ENCODE measurements at places on chromosomes 7 and 10.

- DNase-seq = no peak
These were observed 4.8 kb downstream of the LRRC18 start for GRCh38 chr10:48934672-48935501.

GRCh38 chr10:29120216-29120615, 168.7 kb upstream of the LYZL1 start:
- DNase-seq = no peak

DNA sequence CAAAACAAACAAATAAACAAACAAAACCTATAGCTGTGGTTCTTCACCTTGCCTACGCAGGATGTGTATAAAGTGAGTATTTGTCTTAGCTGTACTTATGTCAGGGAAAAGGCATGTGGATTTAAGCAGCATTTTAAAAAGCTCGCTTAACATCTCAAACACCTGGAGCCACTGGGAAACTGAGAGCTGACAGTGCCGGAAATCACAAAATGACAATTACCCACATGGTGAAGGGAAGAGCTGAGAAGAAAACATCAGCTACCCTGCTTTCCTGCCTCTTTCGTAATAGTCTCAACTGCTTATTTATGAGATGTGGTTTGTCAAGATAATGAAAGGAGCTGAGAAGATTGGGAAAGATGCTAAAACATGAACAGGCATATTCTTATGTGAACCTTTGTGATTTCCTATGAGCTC, 31.1 kb upstream of the MSMB start:
- DNase-seq = peak; percentile 93

GRCh38 chr10:119659951-119660350, 8.8 kb downstream of the BAG3 start:
- DNase-seq = no peak

GRCh38 chr10:119542988-119543813, 682 bp upstream of the RGS10 start:
- DNase-seq = no peak

- DNase-seq = no peak
These were observed 19.1 kb downstream of the ACADSB start for GRCh38 chr10:123027861-123028260.

- no peak for DNase-seq
These were observed 20.9 kb downstream of the ANKIB1 start for GRCh38 chr7:92266415-92267241.

DNA sequence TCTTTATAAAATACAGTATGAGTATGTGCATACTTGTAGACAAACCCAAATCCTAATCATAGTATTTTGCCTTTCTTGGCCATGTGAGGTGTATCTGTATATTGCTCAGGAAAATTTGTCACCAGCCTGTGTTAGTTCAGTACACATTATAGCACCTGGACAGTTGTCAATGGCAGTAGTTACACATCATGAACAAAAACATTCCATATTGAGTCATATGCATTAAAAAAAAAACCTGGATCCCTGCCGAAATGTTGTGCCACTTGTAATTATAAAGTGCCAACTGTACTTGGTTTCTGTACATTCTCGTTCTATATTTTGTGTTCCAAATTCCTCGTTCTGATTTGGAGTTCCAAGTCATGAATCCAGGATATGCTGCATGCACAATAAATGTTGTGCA, 410.4 kb downstream of the INHBA start:
- DNase-seq = no peak

DNA sequence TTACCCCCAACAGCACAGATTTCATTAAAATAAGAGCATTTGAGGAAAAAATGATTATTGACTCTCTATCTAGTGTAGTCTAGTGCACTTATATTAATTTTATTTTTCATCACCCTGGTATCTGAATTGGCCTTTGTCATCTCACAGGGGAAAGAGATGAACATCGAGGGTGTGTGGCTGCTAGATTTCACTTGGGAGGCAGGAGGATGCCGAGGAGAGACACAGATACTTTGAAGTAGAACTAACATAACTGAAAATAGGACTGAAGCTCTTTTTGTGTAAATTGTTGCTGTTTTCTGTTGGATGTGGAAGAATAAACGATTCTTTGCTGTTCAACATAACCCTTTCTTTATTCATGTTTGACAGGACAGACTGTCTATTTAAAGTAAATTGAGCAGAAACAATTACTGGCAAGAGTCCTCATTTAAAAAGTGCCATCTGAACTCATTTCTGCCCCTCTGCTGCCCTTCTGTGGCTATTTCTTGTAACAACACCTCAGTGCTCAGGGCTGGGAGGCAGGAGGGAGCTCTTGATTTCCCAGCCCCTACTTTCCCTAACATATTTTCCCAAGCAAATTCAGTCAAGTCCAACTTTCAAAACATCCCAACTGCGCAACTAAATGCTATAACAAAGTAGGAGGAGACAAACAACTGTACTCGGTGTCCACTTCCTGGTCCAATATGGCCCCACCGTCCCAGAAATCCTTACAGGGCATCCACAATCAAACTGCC, 15.6 kb downstream of the LYZL1 start:
- DNase-seq = no peak

- no peak for DNase-seq
These were observed 125.7 kb upstream of the CHST15 start for GRCh38 chr10:124219062-124219461.

- DNase-seq = no peak
These were observed 58.6 kb upstream of the ANK3 start for GRCh38 chr10:60448246-60448645.

GRCh38 chr10:121435099-121435875, 163.0 kb downstream of the FGFR2 start:
- DNase-seq = no peak

- no peak for DNase-seq
These were observed 32.6 kb upstream of the ADCYAP1R1 start for GRCh38 chr7:31019509-31019908.

- no peak for DNase-seq
These were observed 15.8 kb upstream of the BNIP3 start for GRCh38 chr10:131997366-131998049.

GRCh38 chr7:16755397-16755796, 1.8 kb downstream of the TSPAN13 start:
- no peak for DNase-seq

GRCh38 chr10:96656198-96656577, 64.1 kb downstream of the PIK3AP1 start:
- DNase-seq = no peak

GRCh38 chr7:72504061-72504706, 92.0 kb upstream of the CALN1 start:
- no peak for DNase-seq

DNA sequence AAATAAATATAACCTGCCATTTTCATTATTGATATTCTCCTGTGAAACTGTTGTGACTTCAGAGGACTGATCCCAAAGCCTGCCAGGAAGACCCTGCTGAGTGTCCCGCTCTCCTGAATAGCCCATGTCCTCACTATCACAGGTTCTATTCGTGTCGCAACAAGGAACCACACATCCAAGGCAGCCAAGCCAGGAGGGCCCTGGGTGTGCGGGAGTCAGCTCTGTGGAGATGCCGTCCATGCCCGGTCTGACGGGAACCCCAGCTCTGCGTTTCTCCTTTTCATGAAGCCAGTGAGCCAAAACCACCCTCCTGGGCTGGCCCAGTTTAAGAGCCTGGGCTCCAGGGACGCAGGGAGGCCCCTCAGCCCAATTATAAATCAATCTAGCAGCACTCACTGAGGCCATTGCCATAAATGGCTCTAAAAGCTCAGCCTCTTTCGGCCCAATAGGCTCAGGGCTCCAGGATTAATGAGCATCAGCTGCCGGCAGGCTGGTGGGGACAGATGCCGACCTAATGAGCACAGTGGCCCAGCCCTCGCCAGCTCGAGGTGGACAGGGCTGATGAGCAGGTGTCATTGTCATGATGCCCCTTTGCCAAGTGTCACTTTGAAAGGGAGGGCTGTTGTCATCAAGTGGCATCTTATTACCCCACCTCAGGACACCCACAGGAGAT, 177.9 kb downstream of the PLXNA4 start:
- DNase-seq = no peak

GRCh38 chr10:114346176-114347031, 57.9 kb downstream of the AFAP1L2 start:
- no peak for DNase-seq

- DNase-seq = no peak
These were observed 27.7 kb downstream of the CDK6 start for GRCh38 chr7:92808635-92809034.

- no peak for DNase-seq
These were observed 115.3 kb downstream of the DGKI start for GRCh38 chr7:137731436-137731835.

- no peak for DNase-seq
These were observed 146.2 kb upstream of the NFE2L3 start for GRCh38 chr7:26005683-26006410.

GRCh38 chr7:127186686-127187085, 66.1 kb downstream of the GRM8 start:
- no peak for DNase-seq

DNA sequence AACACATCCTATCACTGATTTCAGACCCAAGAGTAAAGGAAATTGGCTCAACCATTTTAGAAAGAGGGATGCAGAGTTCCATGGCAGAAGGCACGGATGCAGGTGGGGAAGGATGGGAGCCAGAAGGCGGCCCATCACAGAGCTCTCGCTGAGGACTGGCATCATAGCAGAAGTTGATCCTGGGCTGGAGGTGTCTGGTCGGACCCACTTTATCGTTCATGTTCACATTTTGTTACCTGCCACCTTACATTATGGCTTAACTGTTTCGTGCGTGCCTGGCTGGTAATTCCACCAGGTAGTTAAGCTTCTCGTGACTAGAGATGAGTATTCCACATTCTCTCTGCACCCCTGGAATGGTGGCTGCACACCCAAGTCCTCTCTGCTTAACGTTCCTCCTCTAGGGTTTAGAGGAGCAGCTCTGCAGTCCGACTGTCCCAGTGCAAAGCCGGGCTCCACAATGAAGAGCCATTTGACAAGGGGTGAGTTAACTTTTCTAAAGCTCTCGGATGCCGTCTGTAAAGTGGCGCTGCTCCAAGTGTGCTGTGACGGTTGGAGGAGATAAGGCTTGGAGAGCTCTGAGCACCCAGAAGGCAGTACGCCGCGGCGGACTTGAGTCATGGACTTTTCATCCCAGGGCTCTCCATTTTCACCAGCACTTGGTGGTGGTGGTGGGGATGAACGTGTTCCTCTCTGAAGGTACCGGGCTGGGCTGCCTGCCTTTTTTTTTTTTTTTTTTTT, 157.1 kb upstream of the SHH start:
- DNase-seq = no peak

GRCh38 chr7:157405914-157406810, 69.4 kb downstream of the DNAJB6 start:
- no peak for DNase-seq

DNA sequence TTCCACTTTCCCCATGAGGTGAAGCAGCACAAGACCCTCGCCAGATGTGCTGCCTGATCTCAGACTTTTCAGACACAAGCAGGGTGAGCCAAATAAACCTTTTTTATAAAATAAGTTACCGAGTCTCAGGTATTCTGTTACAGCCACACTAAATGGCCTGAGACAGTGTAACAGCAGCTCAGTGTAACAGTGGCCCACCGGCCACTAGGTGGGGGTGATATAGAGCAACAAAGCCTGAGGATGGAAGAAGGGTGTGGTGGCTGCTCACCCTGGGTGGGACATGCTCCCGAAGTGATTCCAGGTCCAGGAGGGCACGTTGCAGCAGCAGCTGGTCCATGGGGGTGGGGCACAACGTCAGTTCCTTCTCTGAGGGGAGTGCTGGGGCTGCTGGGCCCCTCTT, 44.6 kb downstream of the BMS1 start:
- no peak for DNase-seq

DNA sequence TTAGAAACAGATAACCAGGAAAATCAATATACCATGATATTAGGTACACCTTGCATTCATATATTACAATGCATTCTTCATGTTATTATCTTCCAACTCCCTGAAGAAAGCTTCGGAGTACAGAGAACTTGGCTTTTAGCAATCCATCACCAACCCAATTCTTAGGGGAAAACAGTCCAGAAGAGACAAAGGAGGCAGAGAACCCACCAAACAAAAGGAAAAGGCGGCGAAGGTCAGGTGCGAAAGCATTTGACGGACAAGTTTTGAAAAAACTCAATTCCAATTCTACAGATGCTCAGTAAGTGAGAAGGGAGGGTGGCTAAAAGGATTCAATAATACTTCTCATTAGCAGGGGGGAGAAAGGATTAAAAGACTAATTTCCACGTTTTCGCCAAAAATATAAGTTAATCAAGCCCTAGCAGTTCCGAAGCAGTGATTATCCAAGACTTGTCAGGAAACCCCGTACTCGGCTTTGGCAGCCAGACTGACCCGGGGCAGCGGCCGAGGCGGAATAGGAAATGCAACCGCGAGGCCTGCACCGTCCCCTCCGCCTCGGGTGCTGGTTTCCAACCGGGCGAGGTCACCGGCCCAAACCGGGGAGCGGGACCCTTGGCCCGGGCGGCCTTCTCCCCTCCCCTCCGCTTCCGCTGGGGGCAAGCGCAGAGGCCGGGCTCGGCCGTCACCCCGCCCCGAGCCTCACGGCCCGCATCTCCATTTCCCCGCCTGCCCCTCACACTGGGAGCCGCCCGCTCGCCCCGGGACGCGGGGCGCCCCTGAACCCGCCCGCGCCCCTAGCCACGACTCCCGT, 747 bp downstream of the GDI2 start:
- no peak for DNase-seq

DNA sequence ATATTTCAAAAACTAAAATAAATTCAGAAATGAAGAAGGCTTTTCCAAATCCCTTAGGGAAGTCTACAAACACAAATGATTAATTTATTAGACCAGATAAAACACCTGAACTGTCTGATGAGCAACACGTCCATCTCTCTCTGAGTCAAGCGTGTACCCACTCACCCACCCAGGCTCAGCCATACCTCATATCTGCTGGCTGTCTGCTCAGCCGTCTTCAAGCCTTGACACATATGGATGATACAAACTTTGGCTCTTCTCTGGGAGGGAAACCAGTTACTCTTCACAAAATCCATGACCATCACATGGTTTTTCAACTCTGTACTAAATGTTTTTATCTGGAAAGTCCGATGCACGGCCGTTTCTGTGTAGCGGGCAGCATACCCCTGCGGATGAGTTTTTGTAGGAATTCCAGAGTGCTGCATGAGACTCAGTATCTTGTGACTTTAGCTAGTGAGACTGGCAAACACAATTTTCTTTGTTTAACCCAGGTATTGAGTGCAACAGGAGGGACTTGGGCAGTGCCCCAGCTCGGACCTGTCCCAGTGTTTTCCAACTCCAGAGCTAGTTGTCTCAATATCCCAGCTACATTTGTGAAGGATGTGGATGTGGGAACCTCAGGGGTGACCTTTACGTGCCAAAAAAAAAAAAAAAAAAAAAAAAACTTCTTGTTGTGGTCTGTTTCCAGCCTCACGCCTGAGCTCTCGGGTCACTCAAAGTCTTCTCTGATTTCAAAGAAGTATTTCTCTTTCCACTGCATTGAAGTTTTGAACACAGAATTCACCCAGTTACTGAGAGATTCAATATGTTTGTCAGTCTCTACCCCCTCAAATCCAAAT, at the start of gene C10orf90:
TSS of gene C10orf90 (minus strand) at position 638 of the 839 bp plus-strand sequence. CDS start at position 425, 213 bp downstream.
- DNase-seq = no peak

- no peak for DNase-seq
These were observed 56.4 kb downstream of the CDHR3 start for GRCh38 chr7:106019470-106019820.

DNA sequence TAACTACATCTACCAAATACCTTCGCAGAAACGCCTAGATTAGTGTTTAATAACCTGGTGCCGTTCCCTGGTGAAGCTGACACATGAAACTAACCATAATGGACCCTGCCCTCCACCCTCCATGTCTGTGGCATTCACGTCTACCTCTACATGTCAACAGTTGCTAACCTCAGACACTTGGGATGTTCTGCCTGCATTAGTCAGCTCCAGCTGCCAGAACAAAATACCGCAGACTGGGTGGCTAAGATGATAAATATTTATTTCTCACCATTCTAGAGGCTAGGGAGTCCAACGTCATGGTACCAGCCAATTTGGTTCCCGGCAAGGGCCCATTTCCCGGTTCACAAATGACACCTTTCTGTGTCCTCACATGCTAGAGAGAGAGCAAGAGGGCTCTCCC, 118.5 kb upstream of the CHST15 start:
- DNase-seq = no peak
